ENCODE measurements at places on chromosomes 6 and 20.
A peak's percentile ranks its signal among the peaks of the same experiment; 100 is the strongest.

GRCh38 chr20:31746068-31746878, 7.2 kb downstream of the TPX2 start:
- H3K4me1 ChIP-seq: no peaks in the 10 kb centered on the region
- no peak overlapping the region for H3K27ac ChIP-seq
- no peaks in the 10 kb centered on the region for H3K36me3 ChIP-seq
- H3K4me3 ChIP-seq: no peak overlapping the region
- DNase-seq: no peak

DNA sequence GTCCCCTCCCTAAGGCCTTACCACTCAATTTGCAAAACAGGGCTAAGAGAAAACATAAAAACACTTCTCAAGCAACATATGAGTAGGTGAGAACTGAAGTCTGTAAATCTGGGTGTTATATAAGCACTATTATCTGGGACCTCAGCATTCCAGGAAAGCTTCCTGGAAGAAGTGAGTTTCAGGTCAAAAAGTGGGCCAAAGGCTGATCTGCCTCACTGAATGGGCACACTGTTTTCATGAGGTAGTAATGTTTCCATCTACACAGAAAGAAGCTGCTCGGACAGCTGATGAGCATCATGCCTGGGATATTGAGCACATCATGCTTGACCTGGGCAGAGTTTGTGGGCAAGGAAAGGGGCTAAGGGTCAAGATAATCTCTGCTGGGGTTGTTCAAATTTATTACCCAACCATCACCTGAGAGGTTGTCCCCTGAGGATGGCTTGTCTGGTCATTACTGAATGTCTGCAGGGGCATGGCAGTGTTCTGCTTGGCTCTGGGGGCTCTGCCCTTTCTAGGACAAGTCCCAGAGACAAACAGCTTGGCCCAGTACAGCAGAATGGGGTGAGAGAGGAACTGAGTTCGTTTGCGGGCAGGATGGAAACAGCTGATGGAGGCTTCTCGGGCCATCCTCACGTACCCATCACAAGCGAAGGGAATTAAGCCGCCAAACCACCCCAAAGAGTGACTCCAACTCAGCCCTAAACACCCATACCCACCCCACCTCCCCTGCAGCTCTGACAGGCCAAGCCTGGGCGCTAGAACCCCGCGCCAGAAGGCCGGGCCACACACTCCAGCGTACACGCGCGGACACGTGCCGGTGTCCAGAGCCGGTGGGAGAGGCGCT, 1.2 kb upstream of the SYNJ2 start:
- DNase-seq: peak; percentile 14
- no peaks in the 10 kb centered on the region for H3K27me3 ChIP-seq
- peak overlapping the region; percentile 86 for H3K4me3 ChIP-seq
- H3K36me3 ChIP-seq: no peaks in the 10 kb centered on the region
- H3K27ac ChIP-seq: peak overlapping the region; percentile 53

- peaks cover 60% of the 10 kb centered on the region for H3K36me3 ChIP-seq
- no peak overlapping the region for H3K27ac ChIP-seq
- H3K27me3 ChIP-seq: no peaks in the 10 kb centered on the region
- H3K4me3 ChIP-seq: no peak overlapping the region
Observed at GRCh38 chr6:130138909-130139242, 83.9 kb downstream of the SAMD3 start.

DNA sequence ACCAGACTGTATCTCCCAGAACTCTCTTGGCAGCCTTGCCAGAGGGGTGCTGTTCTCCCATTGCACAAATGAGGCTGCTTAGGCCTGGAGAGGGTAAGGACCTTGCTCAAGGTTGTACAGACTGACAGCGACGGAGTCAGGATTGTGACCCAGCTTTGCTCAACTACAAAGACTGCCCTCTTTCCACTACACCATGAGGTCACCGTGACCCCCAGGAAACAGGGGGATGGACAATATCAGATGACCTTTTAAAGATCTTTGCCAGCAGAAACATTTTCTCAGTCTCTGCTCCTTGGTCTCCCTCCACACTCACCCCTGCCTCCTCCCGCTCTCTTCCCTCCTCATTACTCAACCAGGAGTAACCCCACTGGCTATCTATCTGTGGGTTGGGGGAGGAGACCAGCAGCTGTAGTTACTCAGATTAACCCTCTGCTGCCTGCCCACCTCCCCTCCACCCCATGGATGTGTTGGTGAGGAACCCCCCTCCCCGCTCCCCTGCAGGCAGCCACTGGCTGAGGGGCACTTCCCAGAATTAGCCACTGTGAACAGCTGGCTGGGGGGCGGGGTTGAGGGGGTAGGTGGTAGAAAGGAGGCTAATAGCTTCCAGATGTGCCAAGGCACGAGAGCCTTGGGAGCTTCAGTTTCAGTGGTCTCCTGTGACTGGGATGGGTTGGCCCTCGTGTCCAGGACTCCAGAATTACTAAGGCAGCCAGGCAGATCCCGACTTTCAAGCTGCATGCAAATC, 26.9 kb upstream of the MRPS18A start:
- H3K27ac ChIP-seq: peak overlapping the region; percentile 94
- H3K36me3 ChIP-seq: no peaks in the 10 kb centered on the region
- H3K27me3 ChIP-seq: peaks cover 2% of the 10 kb centered on the region
- peak; percentile 61 for DNase-seq

GRCh38 chr6:40407239-40407638, 179.9 kb downstream of the LRFN2 start:
- H3K4me1 ChIP-seq: no peaks in the 10 kb centered on the region
- H3K36me3 ChIP-seq: no peaks in the 10 kb centered on the region
- H3K27ac ChIP-seq: no peak overlapping the region
- no peak overlapping the region for H3K4me3 ChIP-seq
- DNase-seq: no peak

DNA sequence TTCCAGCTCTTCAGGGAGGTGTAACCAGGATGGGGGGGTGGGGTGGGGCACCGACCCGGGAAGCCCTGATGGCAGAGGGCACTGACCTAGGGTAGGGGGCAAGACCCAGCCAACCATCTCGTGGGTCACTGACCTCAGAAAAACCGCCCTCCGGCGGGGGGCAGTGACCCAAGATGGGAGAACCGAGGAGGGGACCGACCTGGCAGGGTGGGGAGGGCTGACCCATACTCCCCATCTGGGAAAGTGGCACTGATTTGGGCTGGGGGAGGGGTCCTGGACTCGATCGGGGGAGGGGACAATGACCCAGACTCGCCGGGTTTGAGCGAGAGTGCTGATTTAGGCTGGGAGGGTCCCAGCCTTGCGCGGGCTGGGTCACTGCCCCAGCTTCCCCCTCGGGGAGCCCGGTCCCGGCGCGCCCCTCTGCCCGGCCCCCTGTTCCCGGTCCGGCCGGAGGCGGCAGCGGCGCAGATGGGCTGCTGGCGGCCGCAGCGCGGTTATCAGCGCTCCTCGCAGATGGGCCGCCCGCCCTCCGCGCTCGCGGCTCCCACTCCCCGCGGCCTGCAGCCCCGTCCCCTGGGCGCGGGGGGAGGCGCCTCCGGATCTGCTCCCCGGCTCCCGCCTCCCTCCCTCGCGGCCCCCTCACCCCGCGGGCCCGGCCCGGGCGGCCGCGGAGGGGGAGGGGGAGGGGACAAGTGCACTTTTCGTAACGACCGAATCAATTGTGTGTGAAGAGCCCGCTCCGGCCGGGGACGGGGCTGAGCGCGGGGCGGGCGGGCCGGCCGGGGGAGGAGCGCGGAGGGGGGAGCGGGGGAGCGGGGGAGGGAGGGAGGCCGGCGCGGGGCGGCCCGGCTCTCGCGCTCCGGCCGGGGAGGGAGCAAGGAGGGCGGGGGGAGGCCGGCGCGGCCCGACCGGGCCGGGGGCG, 2.2 kb downstream of the NOL4L start:
- peaks cover 30% of the 10 kb centered on the region for H3K4me1 ChIP-seq
- peak overlapping the region; percentile 62 for H3K4me3 ChIP-seq
- H3K27me3 ChIP-seq: no peaks in the 10 kb centered on the region
- DNase-seq: peak; percentile 31

- H3K27me3 ChIP-seq: peaks cover 1% of the 10 kb centered on the region
- H3K4me1 ChIP-seq: no peaks in the 10 kb centered on the region
- H3K36me3 ChIP-seq: no peaks in the 10 kb centered on the region
- no peak overlapping the region for H3K27ac ChIP-seq
Observed at GRCh38 chr6:155549028-155549798, 93.6 kb upstream of the NOX3 start.

- H3K4me1 ChIP-seq: no peaks in the 10 kb centered on the region
- H3K27ac ChIP-seq: no peak overlapping the region
- H3K27me3 ChIP-seq: peaks cover 1% of the 10 kb centered on the region
- H3K36me3 ChIP-seq: no peaks in the 10 kb centered on the region
- DNase-seq: no peak
Observed at GRCh38 chr20:54525916-54526590, 50.7 kb downstream of the DOK5 start.

GRCh38 chr6:33967966-33968724, 164.3 kb upstream of the MLN start:
- H3K27ac ChIP-seq: no peak overlapping the region
- no peak overlapping the region for H3K4me3 ChIP-seq
- no peaks in the 10 kb centered on the region for H3K4me1 ChIP-seq
- DNase-seq: no peak

GRCh38 chr6:45599053-45599452, 221.3 kb upstream of the SUPT3H start:
- H3K27ac ChIP-seq: no peak overlapping the region
- H3K4me1 ChIP-seq: no peaks in the 10 kb centered on the region
- H3K36me3 ChIP-seq: peaks cover 2% of the 10 kb centered on the region
- no peak overlapping the region for H3K4me3 ChIP-seq
- peaks cover 5% of the 10 kb centered on the region for H3K27me3 ChIP-seq

- H3K4me3 ChIP-seq: no peak overlapping the region
- H3K27me3 ChIP-seq: no peaks in the 10 kb centered on the region
- peak overlapping the region; percentile 76 for H3K27ac ChIP-seq
- peaks cover 31% of the 10 kb centered on the region for H3K4me1 ChIP-seq
- H3K36me3 ChIP-seq: no peaks in the 10 kb centered on the region
- DNase-seq: no peak
Observed at GRCh38 chr20:53898556-53898931, 171.8 kb downstream of the BCAS1 start.

DNA sequence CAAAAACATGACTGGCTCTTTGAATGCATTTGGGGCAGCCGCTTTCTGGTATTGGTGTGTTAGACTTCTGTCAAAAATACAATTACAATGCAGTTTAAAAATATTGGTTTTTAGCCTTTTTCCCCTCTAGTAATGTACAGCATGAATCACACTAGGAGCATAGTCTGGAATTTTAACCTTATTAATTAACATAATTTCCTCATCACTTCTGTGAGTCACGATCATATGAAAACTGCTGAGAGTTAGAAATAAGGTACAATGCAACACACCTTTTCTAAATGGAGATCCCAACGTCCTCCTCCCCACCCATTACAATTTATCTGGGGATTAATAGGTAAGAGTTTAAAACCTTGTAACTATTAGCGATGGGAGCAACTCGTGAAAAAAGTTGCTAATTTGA, 297.1 kb upstream of the RIMS1 start:
- no peak overlapping the region for H3K4me3 ChIP-seq
- H3K27ac ChIP-seq: no peak overlapping the region
- H3K4me1 ChIP-seq: no peaks in the 10 kb centered on the region

GRCh38 chr20:9179193-9179802, 110.4 kb downstream of the PLCB4 start:
- no peaks in the 10 kb centered on the region for H3K27me3 ChIP-seq
- H3K27ac ChIP-seq: no peak overlapping the region
- no peaks in the 10 kb centered on the region for H3K36me3 ChIP-seq
- H3K4me1 ChIP-seq: no peaks in the 10 kb centered on the region
- H3K4me3 ChIP-seq: no peak overlapping the region

DNA sequence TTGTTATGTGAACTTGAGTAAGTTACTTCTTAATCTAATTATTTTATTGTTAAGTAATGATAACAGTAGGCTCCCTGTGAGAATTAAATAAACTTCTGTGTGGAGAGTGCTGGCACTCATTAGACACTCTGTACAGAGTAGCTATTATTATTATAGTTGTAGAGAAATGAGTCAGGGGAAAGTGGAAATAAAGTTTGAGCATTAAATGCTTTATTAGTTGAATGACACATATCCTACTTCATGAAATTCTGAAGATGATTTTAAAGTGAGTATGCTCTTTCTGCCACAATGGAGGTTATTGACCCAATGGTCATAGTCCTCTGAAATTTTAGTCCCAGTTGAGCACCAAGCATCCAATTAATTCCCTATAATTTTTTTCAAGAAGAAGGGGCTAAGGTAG, 5.9 kb downstream of the ECI2 start:
- peaks cover 54% of the 10 kb centered on the region for H3K36me3 ChIP-seq
- H3K27ac ChIP-seq: no peak overlapping the region
- no peak overlapping the region for H3K4me3 ChIP-seq

DNA sequence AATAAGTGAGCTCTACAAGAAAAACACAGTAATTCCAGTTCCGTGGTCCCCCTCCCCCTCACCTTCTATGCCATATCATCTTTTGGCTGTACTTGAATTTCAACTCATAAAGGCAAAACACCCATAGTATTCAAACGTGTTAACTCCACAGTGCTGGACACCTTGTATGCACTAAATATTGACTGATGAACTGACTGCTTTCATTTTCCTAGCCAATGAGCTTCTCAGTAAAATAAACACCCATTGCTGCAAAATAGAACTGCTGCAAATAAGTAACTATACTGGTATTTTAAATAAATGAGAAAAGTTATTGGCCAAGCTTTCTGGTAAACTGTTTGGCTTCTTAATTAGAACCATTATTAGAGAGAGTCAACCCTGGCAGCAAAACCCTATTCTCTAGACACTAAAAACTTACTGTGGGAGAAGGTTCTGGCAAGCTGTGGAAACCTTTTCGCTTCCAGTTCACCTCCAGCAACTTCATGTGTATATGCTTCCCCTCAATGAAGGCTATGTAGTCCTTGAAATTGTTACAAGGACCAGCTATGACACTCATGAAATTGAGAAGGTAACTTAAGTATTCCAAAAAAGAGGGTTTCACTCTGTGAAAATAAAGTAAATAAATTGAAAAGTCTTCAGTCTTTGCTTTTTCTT, 86.0 kb downstream of the MBOAT1 start:
- H3K36me3 ChIP-seq: peaks cover 8% of the 10 kb centered on the region
- H3K27me3 ChIP-seq: peaks cover 5% of the 10 kb centered on the region
- no peak overlapping the region for H3K4me3 ChIP-seq
- DNase-seq: no peak
- no peak overlapping the region for H3K27ac ChIP-seq

Measured in memory B cell (primary cell).